ENCODE measurements at places on chromosomes 5 and 9.

- no peak for DNase-seq
These were observed at the start of gene LRRC14B for GRCh38 chr5:191036-191948. Gene LRRC14B (plus strand): TSS chr5:191495. CDS start chr5:191539, 44 bp downstream.

DNA sequence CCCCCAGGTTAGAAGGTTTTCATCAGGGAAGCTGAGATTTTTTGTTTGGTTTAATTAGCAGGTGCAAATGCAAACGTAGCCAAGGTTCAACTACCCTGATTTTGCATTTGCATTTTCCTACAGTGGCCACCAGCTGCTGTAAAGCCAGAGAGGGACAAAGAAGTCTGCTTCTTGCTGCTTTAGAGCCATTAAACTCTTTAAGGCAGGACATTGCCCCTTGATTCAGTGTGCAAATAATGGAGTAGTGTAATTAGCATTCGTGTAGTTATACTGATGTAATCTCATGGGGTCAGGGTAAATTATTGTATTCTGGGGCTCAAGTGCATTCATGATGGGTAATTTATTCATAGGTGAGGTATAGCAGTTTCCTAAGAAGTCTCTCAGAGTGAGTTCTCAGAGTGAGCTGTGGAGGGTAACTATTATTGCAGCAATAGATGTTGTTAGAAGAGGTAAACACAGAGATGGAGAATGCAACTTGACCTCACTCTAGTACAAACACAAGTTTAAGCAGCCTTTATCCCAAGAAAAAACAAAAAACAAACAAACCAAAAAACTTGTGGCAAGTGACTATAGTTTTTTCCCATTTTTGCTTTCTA is 526.5 kb downstream of the KIF4B start:
- no peak for DNase-seq

DNA sequence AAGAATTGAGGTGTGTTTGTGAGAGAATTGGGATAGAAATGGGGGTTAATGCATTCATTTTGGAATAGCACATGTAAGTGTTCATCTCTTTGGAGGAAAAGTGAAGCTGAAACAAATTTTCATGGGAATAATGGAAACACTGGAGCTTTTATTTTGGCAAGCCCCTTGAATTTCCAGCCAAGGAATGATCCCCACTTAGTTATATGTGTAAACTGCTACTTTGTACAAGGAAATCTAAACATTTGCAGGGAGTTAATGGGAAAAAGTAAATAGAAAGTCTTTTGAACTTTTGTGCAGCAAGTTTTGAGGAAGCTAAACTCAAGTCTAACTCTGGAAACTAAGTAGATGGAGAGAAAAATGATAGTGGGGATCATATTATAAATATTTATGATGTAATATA is 44.1 kb downstream of the CAMK4 start:
- DNase-seq: no peak

DNA sequence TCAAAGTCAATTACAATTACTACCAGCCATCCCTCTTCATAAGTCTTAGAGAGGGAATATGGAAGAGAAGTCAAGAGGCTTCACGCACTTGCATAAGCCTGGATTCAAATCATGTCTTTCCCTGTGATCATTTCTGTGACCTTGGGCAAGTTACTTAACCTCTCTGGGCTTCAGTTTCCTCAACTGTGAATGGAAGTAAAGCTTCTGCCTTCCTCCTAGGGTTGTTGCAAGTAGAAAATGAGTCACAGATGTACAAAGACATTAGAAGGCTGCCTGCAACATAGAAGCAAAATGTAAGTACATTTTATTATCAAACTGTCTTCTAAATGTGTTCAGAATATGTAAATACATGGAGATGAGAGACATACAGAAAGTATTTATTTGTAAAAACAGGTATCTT is 42.3 kb upstream of the SEMA6A start:
- DNase-seq: no peak

GRCh38 chr5:172216345-172216744 is 22.4 kb downstream of the EFCAB9 start:
- DNase-seq: no peak

GRCh38 chr5:129048509-129048908 is 46.0 kb upstream of the ISOC1 start:
- no peak for DNase-seq

- DNase-seq: no peak
These were observed 11.3 kb upstream of the DIPK1B start for GRCh38 chr9:136700959-136701667.

GRCh38 chr5:178818094-178818493 is 41.7 kb upstream of the ZNF354B start:
- no peak for DNase-seq

DNA sequence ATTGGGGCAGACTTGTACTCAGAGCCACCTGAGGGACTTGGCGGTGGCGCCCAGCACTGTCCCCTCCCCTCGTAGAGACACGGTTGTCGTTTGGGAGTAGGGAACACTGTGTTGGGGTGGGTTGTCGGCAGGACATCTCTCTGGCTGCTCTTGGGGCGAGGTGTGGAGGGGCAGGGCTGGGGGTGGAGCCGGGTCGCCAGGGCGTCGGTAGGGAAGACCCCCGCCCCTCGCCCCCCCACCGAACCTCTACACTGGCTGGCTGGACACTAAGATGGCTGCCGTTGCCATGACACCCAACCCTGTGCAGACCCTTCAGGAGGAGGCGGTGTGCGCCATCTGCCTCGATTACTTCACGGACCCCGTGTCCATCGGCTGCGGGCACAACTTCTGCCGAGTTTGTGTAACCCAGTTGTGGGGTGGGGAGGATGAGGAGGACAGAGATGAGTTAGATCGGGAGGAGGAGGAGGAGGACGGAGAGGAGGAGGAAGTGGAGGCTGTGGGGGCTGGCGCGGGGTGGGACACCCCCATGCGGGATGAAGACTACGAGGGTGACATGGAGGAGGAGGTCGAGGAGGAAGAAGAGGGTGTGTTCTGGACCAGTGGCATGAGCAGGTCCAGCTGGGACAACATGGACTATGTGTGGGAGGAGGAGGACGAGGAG is 778 bp downstream of the TRIM41 start:
- no peak for DNase-seq

DNA sequence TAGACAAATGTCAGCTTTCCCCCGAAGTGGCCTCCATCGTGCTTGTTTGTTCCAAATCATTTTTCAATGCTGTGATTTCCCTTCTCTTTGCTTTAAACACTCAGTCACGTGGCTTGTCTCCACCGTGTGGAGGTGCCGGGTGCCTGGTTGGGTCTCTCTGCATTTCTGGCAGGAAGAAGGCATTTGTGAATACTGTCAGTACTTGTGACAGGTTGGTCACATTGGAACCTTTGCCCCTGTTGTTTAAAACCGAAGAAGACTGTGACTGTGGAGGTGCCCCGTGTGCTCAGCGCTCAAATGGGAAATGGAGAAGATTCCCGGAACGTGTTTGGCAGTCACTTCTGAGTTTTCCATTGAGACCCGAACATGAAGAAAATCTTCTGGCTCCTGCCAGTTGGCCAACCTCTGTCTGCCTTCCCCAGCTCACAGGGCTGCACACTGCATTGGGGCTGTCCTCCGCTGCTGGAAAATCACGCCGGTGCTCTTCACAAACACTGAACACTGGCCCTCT is 74.6 kb downstream of the LMNB1 start:
- no peak for DNase-seq

DNA sequence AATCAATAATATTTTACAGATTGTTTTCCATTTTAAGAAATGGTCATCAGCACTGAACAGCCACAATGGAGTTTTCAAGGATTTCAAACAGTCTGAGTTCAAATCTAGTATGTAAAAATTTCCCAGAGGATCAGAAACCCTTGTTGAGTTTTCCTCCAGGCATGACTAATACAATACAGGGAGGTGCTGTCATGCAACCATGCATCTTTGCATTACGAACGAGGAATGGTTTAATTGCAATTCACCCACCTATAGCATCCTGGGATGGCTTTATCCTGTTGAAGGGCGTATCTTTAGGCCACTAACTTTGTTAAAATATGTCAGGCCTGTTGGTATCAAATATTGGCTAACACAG is 196.4 kb downstream of the EFNA5 start:
- no peak for DNase-seq

- DNase-seq: no peak
These were observed 40.3 kb upstream of the TNFAIP8 start for GRCh38 chr5:119315516-119315949.

GRCh38 chr9:95494416-95495371 is 22.1 kb downstream of the PTCH1 start:
- DNase-seq: peak; percentile 66

DNA sequence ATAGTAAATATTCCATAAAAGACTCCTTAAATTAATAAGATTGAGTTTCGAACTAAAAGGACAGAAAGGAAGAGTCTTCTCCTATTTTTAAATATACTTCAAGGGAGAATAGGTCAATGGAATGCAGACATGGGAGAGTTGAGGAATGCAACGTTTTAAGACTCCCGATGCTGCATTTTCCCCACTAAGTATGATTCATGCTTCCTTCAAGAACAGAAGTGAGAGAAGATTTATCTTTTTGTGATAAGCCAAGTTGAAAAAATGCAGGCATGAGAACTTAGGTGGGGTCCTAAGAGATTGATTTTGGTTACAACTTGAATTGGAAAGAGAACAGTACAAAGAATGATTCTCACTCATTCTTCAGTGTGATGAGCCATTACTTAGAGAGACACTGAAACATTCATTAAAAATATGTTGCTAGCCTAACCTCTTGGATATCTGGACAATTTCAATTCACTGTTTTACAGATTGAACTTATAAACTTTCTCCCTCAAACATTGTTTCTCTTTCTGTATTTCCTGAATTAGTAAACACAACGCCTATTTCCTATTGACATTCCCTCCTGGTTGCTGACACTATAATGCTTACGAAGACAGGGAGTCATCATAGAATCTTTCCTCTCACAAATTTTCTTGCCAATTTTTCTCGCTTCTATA is 1666.1 kb upstream of the WWC1 start:
- DNase-seq: no peak

DNA sequence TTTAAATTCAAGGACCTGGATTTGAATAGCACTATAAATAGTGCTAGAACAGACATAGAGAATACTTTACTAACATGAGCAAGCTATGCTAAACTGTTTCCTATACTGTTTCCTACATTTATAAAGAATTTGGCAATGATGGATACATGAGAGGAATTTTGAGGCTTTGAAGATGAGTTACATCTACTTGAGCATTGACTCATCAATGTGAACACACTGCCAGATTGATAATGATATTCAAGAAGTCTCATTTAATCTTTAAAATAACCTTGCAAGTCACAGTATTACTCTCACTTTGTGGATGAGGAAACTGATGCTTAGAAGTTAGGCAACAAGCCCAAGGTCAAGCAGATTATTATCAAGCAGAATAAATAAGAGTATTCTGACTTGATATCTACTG is 281.9 kb downstream of the DNAH5 start:
- no peak for DNase-seq

DNA sequence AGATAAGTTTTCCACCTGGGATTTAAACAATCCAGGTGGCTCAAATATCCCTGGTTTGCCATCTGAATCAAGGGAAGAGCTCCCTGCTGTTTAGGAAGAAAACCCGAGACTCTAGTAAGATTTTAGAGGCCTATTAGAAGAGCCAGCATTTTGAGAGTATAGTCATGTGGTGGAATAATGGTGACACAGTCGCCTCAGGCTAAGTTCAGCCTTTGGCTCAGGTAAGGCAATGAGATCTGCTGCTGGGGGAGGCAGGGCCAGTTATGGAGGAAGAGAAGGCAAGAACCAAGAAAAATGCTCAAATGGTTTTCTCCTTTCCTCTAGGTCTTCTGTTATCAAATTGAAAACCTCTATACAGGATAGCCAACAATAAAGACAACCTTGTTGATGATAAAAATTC is 16.2 kb downstream of the RAD1 start:
- no peak for DNase-seq

DNA sequence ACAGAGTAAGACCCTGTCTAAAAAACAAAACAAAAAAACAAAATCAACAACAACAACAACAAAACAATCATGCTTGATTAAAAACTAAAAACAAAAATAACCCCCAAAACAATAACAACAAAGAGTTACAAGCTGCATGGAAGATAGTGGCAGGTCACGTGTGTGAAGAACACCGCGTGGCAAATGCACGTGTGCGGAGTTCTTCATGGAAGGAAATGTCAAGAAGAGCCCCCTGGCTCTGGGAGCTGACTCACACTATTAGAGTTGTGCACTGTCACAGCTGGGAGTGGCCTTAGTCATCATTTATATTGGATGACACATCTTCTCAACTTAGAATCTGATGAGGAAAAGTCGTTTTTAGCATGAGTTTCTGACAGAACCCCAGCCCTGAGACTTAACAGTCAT is 110.5 kb downstream of the JMY start:
- no peak for DNase-seq

GRCh38 chr9:75170898-75171360 is 82.6 kb downstream of the OSTF1 start:
- no peak for DNase-seq

DNA sequence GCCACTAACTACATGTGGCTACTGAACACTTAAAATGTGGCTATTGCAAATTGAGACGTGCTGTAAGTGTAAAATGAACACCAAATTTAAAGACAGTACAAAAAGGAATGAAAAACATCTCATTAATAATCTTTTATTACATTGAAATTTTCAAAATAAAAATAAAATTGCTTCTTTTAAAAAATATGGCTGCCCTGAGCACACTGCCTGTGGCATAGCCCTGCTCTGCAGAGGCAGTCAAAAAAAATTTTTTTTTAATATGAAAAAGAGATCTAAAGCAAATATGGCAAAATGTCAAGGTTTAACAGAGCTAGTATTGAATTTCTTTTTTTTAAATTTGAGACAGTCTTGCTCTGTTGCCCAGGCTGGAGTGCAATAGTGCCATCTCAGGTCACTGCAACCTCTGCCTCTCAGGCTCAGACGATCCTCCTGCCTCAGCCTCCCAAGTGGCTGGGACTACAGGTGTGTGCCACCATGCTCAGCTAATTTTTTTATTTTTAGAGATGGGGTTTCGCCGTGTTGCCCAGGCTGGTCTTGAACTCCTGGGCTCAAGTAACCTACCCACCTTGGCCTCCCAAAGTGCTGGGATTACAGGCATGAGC is 25.6 kb downstream of the CARNMT1 start:
- no peak for DNase-seq

- no peak for DNase-seq
These were observed 76.9 kb upstream of the ADAMTSL1 start for GRCh38 chr9:18397076-18397475.

- peak; percentile 2 for DNase-seq
These were observed 291.8 kb upstream of the DAB2 start for GRCh38 chr5:39716532-39717028.

DNA sequence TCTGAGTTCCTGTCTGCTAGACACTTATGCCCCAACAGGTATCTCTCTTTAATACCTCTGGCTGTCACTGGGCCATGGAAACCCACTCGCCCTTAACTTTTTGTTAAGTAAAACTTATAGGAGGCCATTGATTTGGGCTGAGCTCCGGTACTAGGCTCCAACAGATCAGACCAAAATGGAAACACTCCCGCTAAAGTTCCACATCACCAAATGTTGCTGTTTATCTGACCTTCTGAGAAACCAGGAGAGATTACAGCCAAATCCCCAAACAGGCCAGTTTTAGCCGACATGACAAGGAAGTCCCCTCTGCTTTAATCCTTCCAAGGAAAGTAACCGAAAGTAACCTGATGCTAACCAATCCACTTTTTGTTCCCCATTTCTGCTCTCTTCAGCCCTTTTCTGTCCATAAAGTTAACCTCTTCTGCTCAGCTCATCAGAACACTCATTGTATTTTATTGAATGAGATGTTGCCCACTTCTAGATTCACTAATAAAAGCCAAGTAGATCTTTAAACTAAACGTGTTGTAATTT is 115.2 kb upstream of the LHFPL2 start:
- no peak for DNase-seq

- DNase-seq: no peak
These were observed 250.4 kb downstream of the LRRC70 start for GRCh38 chr5:62828742-62829603.

GRCh38 chr5:142096382-142096781 is 12.2 kb upstream of the NDFIP1 start:
- no peak for DNase-seq

GRCh38 chr5:102932781-102933180 is 177.7 kb downstream of the PAM start:
- DNase-seq: no peak
